ENCODE measurements at places on chromosomes 12 and 14.
A peak's percentile ranks its signal among the peaks of the same experiment; 100 is the strongest.

GRCh38 chr14:52078721-52079120 lies 9.9 kb upstream of the NID2 start:
- no peak for DNase-seq

DNA sequence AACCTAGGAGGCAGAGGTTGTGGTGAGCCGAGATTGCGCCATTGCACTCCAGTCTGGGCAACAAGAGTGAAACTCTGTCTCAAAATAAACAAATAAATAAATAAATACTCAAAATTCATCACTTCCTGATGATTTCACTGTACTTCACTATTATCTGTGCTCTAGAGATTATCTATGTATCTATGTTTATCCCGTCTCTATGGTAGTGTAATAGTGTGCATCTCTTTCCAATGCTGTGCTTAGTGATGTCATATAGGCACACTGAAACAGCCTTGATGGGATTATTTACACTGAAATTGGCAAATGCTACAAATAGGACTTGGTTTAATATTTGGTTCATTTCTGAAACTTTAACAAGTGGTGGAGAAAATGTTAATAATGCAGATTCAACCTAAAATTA lies 6.5 kb downstream of the CAPS2 start:
- DNase-seq, result no peak

GRCh38 chr14:58298477-58299400 lies at the start of gene ARID4A:
TSS of gene ARID4A (plus strand) at chr14:58298555. CDS start at chr14:58299855, 1,300 bp downstream.
- DNase-seq, result peak; percentile 78

DNA sequence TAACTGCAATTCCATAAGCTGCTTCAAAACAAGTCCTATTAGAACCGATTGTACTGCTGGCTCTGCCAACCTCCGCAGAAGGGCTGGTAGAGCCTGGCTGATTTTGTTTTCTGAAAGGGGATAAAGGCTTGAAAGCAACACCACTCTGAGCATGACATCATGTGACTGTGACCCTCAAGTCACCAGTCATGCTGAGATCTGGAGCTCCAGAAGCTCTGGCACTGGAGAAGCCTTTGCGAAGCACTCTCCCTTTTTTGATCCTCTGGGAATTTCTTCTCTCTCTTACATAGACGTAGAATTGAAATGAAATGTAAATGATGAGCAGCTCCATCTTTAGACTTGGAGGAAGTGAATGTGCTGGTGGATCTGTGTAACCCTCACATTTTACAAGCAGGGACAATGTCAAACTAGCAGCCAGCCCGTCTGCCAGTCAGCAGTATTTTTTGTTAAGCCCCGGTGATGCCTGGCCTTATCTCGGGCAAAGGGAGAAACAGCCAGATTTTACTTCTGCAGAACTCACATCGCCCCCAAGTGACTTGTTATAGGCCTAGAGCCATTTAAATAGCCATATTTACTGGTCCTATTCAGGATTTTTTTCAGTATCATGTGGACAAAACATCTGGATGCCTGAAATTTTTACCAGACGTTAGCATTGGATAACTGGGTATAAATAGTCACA lies 112.1 kb upstream of the NPAS3 start:
- no peak for DNase-seq

GRCh38 chr12:50240096-50240791 lies 43.1 kb downstream of the LIMA1 start:
- no peak for DNase-seq

DNA sequence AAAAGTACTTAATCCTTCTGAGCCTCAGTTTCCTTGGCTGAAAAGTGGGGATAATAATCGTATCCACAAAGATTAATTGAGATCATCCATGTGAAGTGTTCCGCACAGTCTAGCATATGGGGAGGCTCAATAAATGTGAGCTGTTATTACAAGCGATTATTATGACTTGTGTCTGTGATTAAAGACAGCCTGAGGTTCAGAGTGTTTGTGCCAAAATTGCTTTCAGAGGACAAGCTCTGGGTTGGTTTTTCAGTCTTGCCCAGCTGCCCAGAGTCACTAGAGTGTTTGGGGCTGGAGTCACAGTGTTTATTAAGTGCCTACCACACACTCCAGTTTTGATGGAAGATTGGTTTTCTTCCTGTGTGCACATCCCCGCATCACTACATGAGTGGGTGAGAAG lies 53.5 kb downstream of the NTF3 start:
- DNase-seq, result no peak

DNA sequence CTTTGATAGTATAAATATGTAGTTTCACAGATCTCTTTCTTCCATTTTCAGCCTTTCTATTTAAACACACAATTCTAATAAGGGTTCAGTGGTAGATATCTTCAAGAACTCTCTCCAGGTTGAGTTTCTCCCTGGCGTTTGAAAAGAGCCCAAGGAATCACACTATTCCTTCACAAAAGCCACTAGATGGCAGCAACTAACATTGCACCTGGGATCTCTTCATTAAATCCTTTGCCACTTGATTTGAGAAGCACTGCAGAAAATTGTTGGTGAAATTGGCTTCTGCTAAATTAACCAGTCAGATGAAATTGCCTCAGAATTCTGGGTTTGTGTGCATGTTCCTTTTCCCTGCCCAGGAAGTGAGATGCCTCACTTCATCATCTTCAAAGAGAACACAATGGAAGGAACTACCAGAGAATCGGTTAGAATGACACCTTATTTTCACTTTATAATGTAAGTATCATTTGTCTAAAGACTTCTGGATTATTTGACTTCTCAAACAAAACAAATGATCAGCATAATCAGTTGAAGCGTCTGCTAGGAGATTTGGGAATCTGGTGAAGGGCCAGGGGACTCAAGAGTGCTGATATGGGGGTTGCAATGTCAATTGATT lies 6.8 kb downstream of the CCDC198 start:
- no peak for DNase-seq

GRCh38 chr12:79681008-79681590 lies 9.7 kb downstream of the PAWR start:
- DNase-seq, result no peak

DNA sequence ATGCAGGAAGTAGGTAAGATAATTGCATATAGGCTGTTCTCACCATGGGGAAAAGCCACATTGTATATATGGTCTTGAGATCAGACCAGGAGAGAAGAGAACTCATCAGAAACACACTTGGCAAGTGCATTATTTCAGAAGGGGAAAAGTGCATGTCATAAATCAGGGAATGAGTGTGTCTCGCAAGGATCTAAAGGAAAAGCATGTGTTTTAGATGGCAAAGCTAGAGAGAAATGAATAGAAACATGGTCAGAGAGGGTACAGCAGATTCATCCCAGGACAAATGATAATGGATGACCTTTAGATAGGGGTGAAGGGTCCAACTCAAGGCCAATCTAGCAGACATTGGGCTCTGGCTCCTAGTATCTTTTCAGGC lies 230.2 kb upstream of the NAV3 start:
- no peak for DNase-seq

- DNase-seq, result no peak
Observed at GRCh38 chr14:54681811-54682261, 114.9 kb downstream of the SAMD4A start.

GRCh38 chr12:113949321-113950305 lies 16.5 kb downstream of the RBM19 start:
- no peak for DNase-seq

DNA sequence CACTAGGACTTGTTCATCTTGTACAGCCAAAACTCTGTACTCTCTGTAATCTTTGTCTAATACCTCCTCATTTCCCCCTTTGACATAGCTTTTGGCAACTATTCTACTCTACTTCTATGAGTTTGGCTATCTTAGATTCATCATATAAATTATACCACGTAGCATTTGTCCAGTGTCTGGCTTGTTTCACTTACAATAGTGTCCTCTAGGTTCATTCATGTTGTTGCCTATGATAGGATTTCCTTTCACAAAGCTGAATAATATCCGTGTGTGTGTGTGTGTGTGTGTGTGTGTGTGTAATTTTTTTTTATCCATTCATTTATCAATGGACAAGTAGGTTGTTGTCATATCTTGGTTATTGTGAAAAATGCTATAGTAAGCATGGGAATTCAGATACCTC lies 209.5 kb downstream of the KCNC2 start:
- DNase-seq, result no peak

- DNase-seq, result no peak
Observed at GRCh38 chr14:23883684-23884540, 69.7 kb upstream of the DHRS4 start.

- peak; percentile 22 for DNase-seq
Observed at GRCh38 chr12:20946732-20947131, 136.2 kb downstream of the SLCO1B3 start.

- no peak for DNase-seq
Observed at GRCh38 chr12:8156845-8157244, at the start of gene ZNF705A. TSS of gene ZNF705A (plus strand) at chr12:8157015. CDS start at chr12:8172626, 15,611 bp downstream.

DNA sequence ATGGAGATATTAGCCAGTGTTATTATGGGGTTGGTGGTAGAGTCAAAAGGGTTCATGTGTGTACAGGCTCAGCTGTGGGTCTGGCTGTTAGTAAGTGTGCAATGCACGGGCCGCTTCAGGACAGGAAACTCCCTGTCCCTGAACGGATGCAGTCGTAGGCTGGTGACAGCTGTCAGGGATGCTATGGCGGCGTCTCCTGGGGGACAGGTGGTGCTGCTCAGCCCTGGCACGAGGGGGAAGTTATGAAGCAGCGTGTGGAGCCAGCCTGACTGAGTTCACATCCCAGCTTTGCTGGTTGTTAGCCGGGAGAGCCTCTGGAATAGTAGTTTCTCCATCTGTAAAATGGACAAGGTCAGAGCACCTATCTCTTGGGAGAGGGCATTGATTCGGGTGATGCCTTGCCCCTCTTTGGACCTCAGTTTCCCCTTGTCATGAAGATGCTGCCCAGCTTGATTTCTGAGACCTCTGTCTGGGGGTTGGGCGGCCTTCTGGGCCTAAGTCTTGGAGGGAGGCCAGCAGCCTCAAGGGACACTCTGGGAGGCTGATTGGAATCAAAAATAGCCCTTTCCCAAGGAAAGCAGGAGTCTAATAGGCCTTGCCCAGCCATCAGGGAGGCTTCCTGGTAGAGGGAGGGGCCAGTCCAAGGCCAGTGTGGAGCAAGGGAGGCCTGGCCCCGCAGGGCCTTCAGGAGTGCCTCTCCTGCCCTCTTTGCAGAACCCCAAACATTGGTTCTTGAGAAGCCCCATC lies 7.1 kb downstream of the ASB2 start:
- DNase-seq, result no peak

- DNase-seq, result no peak
Observed at GRCh38 chr12:75341873-75342272, 7.4 kb downstream of the GLIPR1L1 start.

DNA sequence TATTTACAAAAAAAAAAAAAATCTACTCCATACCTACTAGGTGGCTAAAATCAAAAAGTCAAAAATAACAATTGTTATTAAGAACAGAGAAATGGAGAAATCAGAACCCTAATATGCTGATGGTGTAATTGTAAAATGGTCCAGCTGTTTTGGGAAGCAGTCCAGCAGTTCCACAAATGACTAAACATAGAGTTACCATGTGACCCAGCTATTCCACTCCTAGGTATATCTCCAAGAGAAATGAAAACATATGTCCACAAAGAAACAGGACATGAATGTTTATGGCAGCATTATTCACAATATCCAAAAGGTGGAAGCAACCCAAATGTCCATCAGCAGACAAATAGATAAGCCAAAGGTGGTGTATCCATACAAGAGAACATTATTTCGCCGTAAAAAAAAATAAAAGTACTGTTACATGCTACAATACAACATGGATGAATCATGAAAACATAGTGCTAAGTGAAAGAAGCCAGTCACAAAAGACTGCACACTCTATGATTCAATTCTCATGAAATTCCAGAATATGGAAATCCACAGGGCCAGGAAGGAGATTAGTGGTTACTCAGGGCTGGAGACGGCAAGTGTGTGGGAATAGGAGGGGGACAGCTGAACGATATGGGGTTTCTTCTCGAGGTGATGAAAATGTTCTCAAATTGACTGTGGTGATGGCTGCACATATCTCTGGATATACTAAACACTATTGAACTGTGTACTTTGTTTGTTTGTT lies 9.1 kb upstream of the DPF3 start:
- no peak for DNase-seq

GRCh38 chr14:72026536-72026935 lies 94.3 kb downstream of the RGS6 start:
- DNase-seq, result no peak

- DNase-seq, result no peak
Observed at GRCh38 chr12:1839956-1840951, 19.9 kb downstream of the LRTM2 start.

- DNase-seq, result peak; percentile 7
Observed at GRCh38 chr14:22981876-22982476, 375 bp downstream of the AJUBA start.

GRCh38 chr14:71399057-71399487 lies 491.8 kb downstream of the PCNX1 start:
- DNase-seq, result no peak

- no peak for DNase-seq
Observed at GRCh38 chr12:110183386-110183785, 59.2 kb downstream of the IFT81 start.

GRCh38 chr12:116771651-116772050 lies 33.5 kb downstream of the RNFT2 start:
- no peak for DNase-seq

DNA sequence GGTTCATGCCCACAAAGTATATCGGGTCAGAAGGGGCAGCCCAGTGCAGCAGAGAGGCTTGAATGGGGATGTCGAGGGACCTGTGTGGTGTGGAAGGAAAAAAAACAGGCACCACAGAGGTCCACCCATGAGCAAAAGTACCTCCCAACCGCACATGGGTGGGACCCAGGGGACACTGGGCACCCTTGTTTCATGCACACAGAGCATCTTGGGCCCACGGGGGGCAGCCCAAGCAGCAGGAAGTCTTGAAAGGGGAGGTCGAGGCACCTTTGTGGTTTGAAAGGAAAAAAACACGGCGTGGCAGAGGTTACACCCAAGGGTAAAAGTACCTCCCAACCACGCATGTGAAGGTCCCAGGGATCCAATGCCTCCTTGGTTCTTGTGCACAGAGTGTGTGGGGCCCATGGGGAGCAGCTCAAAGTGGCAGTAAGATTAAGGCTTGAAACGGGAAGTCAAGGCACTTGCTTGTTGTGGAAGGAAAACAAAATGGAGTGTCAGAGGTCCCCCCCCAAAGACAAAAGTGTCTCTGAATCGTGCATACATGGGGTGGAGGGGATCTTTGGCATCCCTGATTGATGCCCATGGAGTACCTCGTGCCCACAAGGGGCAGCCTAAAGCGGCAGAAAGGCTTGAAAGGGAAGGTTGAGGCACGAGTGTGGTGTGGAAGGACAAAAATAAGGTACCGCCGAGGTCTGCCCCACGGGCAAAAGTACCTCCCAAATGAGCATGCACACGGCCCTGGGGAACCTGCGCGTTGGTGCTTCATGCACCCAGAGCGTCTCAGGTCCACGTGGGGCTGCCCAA lies 575.5 kb downstream of the ALG10 start:
- no peak for DNase-seq

DNA sequence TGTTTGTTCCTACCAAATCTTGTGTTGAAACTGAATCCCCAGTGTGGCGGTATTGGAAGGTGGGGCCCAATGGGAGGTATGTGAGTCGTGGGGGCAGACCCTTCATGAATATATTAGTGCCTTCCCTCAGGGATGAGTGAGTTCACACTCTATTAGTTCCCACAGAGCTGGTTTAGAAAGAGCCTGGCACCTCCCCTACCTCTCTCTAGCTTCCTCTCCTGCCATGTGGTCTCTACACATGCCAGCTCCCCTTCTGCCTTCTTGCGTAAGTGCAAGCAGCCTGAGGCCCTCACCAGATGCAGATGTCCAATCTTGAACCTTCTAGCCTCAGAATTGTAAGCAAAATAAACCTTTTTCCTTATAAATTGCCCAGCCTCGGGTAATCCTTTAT lies 105.8 kb downstream of the SPTSSA start:
- DNase-seq, result no peak

Data from stimulated activated naive CD8-positive, alpha-beta T cell treated with anti-CD3 and anti-CD28 coated beads, Interleukin-15, Interleukin-2, amounts not matched to agents 100 U/mL and 50 U/mL, for 24 hours (primary cell).